ENCODE measurements at places on chromosomes 2 and 18.
A peak's percentile ranks its signal among the peaks of the same experiment; 100 is the strongest.

- no peaks in the 10 kb centered on the region for H3K27me3 ChIP-seq
- no peak overlapping the region for H3K4me3 ChIP-seq
- no peaks in the 10 kb centered on the region for H3K36me3 ChIP-seq
- no peaks in the 10 kb centered on the region for H3K4me1 ChIP-seq
- DNase-seq, result no peak
Measured at GRCh38 chr2:36059691-36060090, 295.9 kb upstream of the CRIM1 start.

DNA sequence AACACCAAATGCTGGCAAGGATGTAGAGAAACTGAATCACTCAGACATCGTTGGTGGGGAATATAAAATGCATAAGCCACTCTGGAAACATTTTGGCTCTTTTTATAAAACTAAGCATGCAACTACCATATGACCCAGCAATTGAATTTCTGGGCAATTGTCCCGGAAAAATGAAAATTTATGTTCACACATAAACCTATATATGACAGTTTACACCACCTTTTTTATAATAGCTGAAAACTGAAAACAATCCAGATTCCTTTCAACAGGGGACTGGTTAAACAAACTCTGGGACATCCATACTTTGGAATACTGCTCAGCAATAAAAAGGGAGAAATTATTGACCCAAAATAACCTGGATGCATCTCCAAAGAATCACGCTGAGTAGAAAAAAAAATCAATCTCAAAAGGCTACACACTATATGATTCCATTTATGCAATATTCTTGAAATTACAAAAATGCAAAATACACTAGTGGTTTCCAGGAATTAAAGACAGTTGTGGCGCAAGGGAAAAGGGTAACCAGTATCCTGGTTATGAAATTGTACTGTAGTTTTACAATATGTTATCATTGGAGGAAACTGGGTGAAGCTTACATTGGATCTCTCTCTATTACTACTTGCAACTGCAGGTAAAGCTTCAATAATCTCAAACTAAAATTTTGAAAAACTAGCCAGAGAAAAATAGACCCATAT is 130.2 kb upstream of the PID1 start:
- H3K4me1 ChIP-seq, result no peaks in the 10 kb centered on the region
- no peak overlapping the region for H3K27ac ChIP-seq
- no peaks in the 10 kb centered on the region for H3K27me3 ChIP-seq

- H3K36me3 ChIP-seq, result no peaks in the 10 kb centered on the region
- H3K27ac ChIP-seq, result no peak overlapping the region
Measured at GRCh38 chr18:24031916-24032315, 17.4 kb downstream of the TTC39C start.

GRCh38 chr2:189560273-189560586 is 20.4 kb downstream of the SLC40A1 start:
- H3K27me3 ChIP-seq, result no peaks in the 10 kb centered on the region
- H3K27ac ChIP-seq, result no peak overlapping the region
- H3K36me3 ChIP-seq, result peaks cover 20% of the 10 kb centered on the region
- no peak for DNase-seq

DNA sequence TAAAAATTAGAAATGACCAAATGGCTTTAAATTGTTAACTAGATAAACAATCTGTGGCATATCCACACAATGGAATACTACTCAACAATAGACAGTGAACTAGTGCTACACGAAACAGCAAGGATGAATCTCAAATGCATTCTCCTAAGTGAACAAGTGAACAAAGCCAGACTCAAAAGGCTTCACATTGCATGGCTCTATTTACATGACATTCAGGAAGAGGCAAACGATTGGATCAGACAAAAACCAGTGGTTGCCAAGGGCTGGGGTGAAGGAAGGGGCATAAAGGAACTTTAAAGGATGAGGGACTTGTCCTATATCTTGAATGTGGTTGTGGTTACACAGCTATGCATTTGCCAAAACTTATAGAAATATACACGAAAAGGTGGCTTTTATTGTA is 184.3 kb downstream of the RPIA start:
- no peak overlapping the region for H3K4me3 ChIP-seq
- H3K27ac ChIP-seq, result no peak overlapping the region
- DNase-seq, result no peak
- H3K4me1 ChIP-seq, result peaks cover 9% of the 10 kb centered on the region
- no peaks in the 10 kb centered on the region for H3K27me3 ChIP-seq
- H3K36me3 ChIP-seq, result no peaks in the 10 kb centered on the region

DNA sequence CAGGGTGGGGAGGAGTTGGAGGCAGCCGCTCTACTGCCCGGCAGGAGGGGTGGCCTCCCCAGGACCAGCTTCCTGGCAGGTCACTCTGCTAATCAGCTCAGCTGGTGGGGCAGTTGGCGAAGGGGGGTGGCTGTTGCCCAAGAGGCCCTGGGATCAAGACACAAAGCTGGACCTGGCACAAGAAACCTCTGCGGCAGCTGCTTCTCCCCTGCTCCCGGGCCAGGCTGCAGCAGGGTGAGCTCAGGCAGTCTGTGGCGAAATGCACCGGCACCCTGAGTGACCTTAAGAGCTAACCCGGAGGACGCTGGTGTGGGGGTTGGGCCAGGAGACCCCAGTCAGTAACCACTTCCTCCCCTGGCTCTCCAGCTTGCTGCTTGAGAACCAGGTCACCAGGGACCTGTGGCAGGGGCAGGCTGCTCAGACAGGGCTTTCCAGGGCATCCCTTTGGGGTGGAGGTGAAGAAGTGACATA is 31.1 kb downstream of the TOGARAM2 start:
- H3K4me3 ChIP-seq, result no peak overlapping the region
- peak; percentile 80 for DNase-seq
- no peaks in the 10 kb centered on the region for H3K36me3 ChIP-seq
- no peaks in the 10 kb centered on the region for H3K27me3 ChIP-seq

GRCh38 chr2:238202326-238203093 is 985 bp downstream of the ILKAP start:
- H3K4me1 ChIP-seq, result peaks cover 28% of the 10 kb centered on the region
- no peaks in the 10 kb centered on the region for H3K27me3 ChIP-seq
- peak overlapping the region; percentile 79 for H3K4me3 ChIP-seq
- H3K36me3 ChIP-seq, result no peaks in the 10 kb centered on the region
- H3K27ac ChIP-seq, result peak overlapping the region; percentile 87

DNA sequence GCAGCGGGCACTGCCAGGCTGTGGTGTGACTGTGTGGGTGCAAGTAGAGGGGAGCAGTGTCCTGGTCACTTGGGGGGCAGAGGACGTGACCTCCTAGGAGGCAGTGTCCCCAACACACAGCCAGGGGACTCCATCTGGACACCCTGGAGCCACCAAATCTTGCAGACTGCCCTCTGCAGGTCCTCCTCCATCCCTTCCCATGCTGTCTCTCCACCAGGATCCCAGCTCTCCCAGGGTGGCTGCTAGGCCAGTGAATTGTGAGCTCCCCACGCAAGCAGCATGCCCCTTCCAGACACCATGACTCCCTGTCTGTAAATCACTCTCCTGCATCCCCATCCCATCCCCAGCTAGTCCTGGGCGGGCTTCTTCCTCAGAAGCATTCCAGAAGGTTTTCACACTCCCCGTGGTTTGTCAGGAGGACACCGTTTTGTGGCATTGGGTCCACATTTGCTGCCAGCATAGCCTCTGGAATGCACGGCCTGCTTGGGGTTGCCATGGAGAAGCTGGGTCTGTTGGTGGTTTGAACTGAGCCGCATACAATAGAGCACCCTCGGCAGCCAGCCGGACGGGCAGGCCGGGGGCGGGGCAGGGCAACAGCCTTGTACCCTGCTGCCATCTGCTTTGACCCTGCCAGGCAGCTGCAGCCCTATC is 210.7 kb downstream of the KLHL29 start:
- H3K4me1 ChIP-seq, result no peaks in the 10 kb centered on the region
- no peaks in the 10 kb centered on the region for H3K27me3 ChIP-seq
- no peak overlapping the region for H3K27ac ChIP-seq
- H3K4me3 ChIP-seq, result no peak overlapping the region

DNA sequence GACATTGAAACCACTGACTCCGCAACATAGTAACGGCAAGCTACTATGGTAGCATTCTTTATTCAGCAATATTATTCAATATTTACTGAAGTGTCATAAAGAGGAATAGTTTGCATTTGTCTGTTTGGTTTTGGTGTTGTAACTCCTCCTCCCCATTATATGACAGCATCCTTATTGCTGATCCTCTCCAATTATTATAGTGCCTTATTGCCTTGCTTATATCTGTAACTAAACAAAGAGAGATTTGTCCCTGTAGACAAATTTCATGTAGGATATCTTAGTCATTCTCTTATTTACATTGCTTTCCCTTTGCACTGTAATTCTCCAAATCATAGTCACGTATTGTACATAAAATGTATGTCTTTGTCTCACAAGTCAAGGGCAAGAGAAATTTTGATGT is 1041.2 kb upstream of the ZEB2 start:
- no peak for DNase-seq
- H3K4me1 ChIP-seq, result peaks cover 7% of the 10 kb centered on the region
- no peaks in the 10 kb centered on the region for H3K36me3 ChIP-seq
- no peaks in the 10 kb centered on the region for H3K27me3 ChIP-seq
- H3K27ac ChIP-seq, result no peak overlapping the region

- H3K27ac ChIP-seq, result no peak overlapping the region
- no peaks in the 10 kb centered on the region for H3K27me3 ChIP-seq
- H3K4me1 ChIP-seq, result no peaks in the 10 kb centered on the region
- no peak overlapping the region for H3K4me3 ChIP-seq
- H3K36me3 ChIP-seq, result no peaks in the 10 kb centered on the region
- DNase-seq, result no peak
Measured at GRCh38 chr2:191831410-191831994, 15.4 kb downstream of the CAVIN2 start.

DNA sequence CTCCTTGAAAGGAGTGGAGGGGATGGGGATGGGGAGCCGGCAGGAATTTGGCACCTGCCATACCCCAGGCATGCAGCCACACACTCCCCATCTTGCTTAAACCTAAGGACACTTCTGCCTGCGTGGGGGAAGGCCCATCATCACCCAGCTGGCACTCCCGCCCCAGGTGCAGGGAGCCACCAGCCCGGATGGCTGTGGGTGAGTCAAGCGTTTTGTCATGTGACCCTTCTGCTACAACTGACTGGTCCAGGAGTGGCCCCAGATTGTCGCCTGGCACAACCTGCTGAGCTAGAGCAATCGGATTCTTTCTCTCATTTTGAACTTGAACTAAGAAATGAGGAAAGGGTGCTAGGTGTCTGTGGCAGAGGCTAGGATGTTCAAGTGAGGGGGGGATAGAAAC is 61.3 kb downstream of the TSN start:
- no peaks in the 10 kb centered on the region for H3K36me3 ChIP-seq
- no peak overlapping the region for H3K27ac ChIP-seq
- H3K4me3 ChIP-seq, result no peak overlapping the region
- H3K4me1 ChIP-seq, result no peaks in the 10 kb centered on the region
- H3K27me3 ChIP-seq, result no peaks in the 10 kb centered on the region

GRCh38 chr18:22320771-22321170 is 96.9 kb downstream of the CTAGE1 start:
- H3K36me3 ChIP-seq, result no peaks in the 10 kb centered on the region
- H3K4me1 ChIP-seq, result peaks cover 10% of the 10 kb centered on the region
- H3K27ac ChIP-seq, result no peak overlapping the region
- no peaks in the 10 kb centered on the region for H3K27me3 ChIP-seq
- DNase-seq, result no peak
- H3K4me3 ChIP-seq, result no peak overlapping the region

- no peaks in the 10 kb centered on the region for H3K27me3 ChIP-seq
- no peaks in the 10 kb centered on the region for H3K4me1 ChIP-seq
- no peak overlapping the region for H3K27ac ChIP-seq
- H3K36me3 ChIP-seq, result no peaks in the 10 kb centered on the region
- H3K4me3 ChIP-seq, result no peak overlapping the region
Measured at GRCh38 chr2:166632616-166633015, 138.6 kb upstream of the SCN7A start.

GRCh38 chr18:63175264-63175663 is 144.3 kb downstream of the BCL2 start:
- H3K27me3 ChIP-seq, result no peaks in the 10 kb centered on the region
- H3K4me3 ChIP-seq, result no peak overlapping the region
- no peaks in the 10 kb centered on the region for H3K36me3 ChIP-seq
- H3K27ac ChIP-seq, result no peak overlapping the region
- peaks cover 11% of the 10 kb centered on the region for H3K4me1 ChIP-seq
- DNase-seq, result no peak

GRCh38 chr2:51218047-51218446 is 186.1 kb upstream of the NRXN1 start:
- no peaks in the 10 kb centered on the region for H3K36me3 ChIP-seq
- no peak for DNase-seq
- no peaks in the 10 kb centered on the region for H3K4me1 ChIP-seq
- no peak overlapping the region for H3K4me3 ChIP-seq
- no peak overlapping the region for H3K27ac ChIP-seq
- H3K27me3 ChIP-seq, result no peaks in the 10 kb centered on the region

DNA sequence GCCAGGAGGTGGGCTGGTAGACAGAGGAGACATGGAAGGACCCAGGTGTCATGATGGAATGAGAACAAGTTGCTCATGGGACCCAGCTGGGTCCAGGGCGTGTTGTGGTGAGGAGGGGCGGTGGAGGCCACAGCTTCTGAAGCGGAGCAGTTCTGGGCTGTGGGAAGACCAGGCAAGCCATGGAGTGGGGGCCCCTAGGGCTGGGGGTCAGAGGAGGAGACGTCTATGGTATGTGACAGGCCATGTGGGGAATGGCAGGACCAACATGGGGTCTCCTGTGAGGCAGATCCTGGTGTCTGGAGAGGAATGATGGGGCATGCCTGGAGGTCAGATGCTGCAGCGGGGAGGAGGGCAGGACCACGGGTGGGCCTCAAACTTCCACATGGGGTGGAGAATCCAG is 16.9 kb downstream of the MYO7B start:
- H3K4me1 ChIP-seq, result no peaks in the 10 kb centered on the region
- DNase-seq, result no peak
- no peak overlapping the region for H3K4me3 ChIP-seq
- no peaks in the 10 kb centered on the region for H3K36me3 ChIP-seq

DNA sequence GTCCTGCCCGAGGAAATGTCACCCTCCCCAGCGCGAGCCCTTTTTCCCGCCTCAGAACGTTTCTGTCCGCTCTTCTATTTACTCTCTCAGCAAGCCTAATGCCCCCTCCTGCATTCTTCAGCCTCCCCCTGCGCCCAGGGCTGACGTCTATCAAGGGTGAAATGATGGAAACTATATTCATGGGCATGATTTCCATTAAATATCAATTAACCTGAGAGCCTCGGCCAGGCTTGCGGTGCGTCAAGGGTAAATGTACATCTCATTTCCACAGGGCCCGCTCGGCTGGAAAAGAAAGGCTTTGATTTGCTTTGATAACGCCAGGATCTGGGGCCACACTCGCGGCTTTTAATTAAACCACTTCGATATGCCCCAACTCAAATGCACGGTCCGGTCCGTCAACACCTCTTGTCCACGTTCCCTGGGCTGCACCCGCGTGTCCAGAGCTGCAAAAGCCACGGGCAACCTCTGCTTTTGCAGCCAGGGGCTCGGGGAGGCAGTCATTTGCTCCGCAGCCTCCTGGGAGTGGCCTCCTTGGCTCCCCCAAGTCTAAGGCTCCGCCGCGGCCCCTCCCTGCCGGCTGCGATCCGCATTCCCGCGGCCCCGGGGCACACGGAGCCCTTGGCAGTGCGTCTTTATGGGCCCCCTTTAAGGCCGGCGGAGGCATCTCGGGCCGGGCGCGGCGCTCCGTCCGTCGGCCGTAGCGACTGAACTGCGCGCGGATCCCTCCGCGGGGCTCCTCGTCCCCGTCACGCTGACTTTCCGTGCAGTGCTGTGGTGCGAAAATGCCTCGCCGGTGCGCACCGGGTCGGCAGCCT is at the start of gene HOXD8:
TSS of gene HOXD8 (plus strand) at position 724 of the 815 bp plus-strand sequence. CDS start 662 bp downstream, outside the sequence.
- no peak for DNase-seq
- no peaks in the 10 kb centered on the region for H3K36me3 ChIP-seq
- H3K4me1 ChIP-seq, result peaks cover 10% of the 10 kb centered on the region
- peak within 1 kb of the TSS; percentile 55 for H3K27ac ChIP-seq

All from body of pancreas (tissue), 4 donors.